Stimulated activated CD8-positive, alpha-beta memory T cell treated with anti-CD3 and anti-CD28 coated beads, Interleukin-15, amount 100 ng/mL, for 48 hours (primary cell): ENCODE measurements at places on chromosomes 4 and X.
A peak's percentile ranks its signal among the peaks of the same experiment; 100 is the strongest.

DNA sequence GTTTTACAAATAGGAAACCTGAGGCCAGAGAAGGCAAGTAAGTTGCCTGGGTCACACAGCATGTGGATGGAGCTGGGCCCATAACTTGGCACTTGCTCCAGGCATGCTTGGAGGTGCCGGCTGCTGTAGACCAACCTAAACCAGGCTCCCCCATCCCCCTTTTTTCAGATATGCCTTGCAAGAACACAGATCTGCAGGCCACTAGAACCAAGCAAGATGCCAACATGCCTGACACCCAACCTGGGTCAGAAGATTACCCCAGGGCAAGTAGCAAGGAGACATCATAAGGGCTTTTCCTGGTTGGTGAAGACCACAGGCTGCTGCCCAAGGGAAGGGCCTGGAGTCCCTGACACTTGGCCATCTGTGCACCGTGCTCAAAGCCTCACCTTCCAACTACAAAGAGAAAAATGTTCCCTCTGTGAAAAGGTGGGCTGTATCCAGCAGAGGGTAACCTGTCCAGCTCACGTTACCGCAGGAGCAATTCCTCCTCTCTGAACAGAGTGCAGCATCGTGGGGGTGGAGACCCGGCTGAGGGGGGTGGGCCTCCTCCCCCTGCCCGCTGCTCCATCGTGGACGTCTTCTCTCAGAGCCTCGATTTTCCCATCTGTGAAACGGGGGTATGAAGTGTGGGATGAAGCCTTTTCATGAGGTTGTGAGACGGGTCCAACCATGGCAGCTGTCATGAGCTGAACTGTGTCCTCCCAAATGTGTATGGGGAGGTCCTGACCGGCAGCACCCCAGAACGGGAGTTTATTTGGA is 23.0 kb downstream of the HMX1 start:
- DNase-seq = no peak

DNA sequence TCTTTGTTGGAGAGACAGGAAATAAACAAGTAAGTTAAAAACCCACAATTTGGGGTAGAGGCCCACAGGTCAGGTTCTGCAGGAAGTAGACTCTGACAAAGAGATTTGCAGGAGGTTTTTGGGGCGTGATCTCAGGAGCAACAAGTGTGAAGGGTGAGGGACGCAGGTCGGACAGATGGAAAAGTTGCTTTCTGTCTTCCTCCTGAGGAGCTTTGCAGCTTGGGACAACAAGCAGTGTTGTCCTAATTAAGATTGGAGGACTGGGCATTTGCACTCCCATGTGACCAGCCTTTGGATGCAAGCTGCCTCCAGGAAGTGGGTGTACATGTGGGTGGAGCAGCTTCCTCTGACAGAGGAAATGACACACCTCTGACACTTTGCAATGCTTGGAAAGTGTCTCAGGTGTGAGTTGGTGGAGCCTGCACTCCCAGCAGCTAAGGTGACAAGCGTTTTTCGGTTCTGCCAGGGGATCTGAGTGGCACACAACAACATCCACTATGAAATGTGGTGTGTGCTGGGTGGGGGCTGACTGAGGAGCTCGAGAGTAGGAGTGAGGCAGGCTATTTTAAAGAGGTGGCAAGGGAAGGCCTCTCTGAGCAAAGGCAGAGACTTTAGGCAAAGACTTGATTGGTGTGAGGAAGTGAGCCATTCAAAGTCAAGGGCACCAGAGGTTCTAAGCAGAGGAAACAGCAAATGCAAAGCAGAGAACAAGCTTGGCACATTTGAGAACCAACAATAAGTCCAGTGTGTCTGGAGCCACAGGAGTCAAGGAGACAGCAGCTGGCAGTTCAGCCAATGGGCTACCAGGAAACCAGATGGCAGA is 339.8 kb upstream of the GATB start:
- peak; percentile 57 for DNase-seq

- DNase-seq = no peak
Measured at GRCh38 chrX:74890676-74891430, 34.4 kb downstream of the NEXMIF start.

DNA sequence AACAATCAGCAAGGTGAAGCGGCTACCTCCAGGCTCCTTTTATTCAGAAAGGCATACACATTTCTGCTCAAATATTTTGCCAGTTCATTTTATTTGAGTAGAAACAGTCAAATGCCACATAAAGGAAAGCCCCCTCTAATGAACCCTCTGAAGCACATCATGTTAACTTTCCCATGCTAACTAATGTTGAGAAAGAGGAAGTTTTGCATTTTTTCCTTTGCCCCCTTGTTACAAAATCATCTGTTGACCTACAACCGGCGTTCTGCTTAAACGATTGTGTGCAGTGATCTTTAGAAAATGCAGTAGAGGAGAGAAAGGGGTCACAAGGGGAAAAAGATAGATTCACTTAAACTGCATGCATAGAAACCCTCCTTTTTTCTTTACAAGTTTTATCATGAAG is 25.2 kb upstream of the ATXN3L start:
- DNase-seq = no peak

DNA sequence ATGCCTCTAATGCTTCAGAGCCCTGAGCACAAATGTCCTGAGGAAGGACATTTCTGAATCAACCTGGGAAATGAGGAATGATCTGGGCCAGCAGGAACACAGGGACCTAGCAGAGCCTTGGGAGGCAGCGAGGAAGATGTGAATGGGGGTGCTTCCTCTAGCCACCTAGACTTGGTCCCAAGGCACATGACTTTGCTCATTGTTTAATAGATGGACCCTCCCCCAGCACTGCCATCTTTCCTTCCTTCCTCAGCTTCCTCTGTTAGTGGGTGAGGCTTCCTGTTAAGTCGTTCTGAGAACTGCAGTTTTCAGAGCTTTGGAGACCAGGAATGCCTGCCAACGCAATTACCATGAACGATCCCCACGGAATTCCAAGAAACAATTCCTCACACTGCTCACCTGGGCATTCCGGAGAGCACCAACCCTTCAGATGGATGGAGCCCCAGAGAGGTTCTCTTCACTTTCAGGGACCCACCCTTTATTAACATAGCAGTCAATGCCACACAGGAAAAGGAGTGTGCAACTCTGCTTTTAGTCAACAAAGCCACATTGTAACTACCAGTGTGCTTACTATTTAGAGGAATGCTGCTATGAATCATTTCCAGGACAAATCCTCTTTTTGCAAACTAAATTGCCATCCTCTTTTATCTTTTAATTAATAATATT is 48.5 kb upstream of the STIM2 start:
- no peak for DNase-seq

- no peak for DNase-seq
Measured at GRCh38 chr4:120506536-120506935, 416.0 kb downstream of the PRDM5 start.

- no peak for DNase-seq
Measured at GRCh38 chr4:73161527-73162185, 92.1 kb upstream of the COX18 start.

- DNase-seq = no peak
Measured at GRCh38 chr4:36358173-36358572, 76.8 kb downstream of the DTHD1 start.

GRCh38 chr4:83109480-83110222 is 4.9 kb downstream of the PLAC8 start:
- peak; percentile 34 for DNase-seq

- DNase-seq = no peak
Measured at GRCh38 chrX:125850693-125851092, 315.4 kb downstream of the DCAF12L2 start.

- no peak for DNase-seq
Measured at GRCh38 chr4:109169170-109169569, 133.3 kb downstream of the COL25A1 start.

GRCh38 chr4:242121-242848 is 63.0 kb downstream of the ZNF732 start:
- DNase-seq = peak; percentile 37

- DNase-seq = no peak
Measured at GRCh38 chrX:110741213-110741796, 54.3 kb downstream of the CHRDL1 start.

- DNase-seq = no peak
Measured at GRCh38 chrX:97639526-97639925, 755.8 kb downstream of the RPA4 start.

GRCh38 chr4:5885733-5886132 is 7.2 kb downstream of the CRMP1 start:
- DNase-seq = no peak

DNA sequence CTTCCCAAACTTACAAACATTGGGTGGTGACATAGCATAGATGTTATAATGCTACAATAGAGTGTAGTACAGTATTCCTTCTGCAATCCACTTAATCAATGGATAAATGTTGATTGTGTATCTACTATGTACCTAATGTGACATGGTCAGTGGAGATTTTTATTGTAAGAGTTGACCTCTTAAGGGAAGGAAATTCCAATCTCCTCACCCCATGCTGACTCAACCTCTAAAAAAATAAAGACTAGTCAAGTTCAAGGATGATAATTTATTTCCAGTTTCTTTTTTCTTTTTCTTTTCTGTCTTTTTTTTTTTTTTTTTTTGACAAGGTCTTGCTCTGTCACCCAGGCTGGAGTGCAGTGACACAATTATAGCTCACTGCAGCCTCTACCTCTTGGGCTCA is 206.5 kb upstream of the STS start:
- no peak for DNase-seq

DNA sequence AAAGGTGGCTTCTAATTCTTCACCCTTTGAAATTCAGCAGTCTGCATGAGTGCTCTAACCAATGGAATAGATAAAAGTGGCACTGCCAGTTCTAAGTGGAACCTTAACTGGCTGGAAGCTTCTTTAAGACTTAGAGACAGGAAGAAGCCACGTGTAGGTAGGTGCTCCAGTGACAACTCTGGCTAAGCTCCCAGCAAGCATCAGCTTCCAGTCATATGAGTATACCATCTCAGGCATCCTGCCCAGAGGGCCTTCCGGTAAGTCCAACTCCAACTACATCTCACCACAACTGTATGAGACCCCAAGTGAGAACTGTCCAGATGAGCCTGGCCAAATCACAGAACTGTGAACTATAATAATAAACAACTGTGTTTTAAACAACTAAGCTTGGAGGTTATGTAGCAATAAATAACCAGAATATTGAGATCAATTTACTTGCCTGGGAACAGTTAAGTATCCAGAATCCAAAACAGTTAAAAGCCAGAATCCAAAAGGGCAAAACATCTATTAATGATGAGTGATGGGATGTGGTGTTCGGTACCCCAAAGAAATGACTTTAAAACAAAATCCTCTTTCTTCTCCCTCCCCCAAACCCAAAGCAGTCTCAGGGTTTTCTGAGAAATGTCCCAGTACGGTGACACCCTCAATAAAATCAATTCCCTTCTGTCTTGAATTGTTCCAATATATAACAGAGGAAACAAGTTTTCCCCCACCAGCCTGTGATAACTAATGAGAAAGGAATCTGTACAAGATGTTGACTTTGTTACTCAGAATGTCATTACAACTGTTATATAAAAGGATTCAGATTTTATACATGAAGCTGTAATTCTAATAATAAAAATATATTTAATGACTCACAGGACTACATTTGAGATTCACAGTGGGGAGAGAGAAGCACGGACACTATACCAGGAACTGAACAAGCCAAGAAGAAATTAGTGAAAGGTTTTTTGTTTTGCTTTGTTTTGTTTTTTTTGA is 4.2 kb downstream of the TSPAN5 start:
- no peak for DNase-seq
